ENCODE measurements at places on chromosomes 5 and 9. TPM values are rescaled to one million over a fixed set of nuclear protein-coding genes. Genes with fewer than 3 reads are reported as not detected.

The CCDC183 gene
- total RNA-seq = 5.0 TPM

DNA sequence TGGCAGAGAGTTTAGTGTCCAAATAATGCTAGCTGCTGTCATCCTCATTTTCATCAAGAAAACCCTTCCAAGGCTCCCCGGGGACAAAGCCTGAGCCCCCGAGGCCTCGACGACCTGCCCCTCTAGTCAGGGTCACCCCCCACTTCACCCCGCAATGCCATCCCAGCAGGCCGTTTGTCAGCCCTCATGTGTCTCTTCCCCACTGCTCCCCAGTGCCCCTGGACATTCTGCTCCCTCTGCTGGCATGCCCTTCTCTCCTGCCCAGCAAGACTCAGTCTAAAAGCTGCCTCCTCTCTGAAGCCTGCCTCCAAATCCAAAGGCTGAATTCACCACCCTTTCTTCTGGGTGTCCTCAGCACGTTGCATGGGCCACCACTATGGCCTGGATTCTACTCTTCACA is 59.3 kb downstream of the PAX5 start:
- no peak for DNase-seq

DNA sequence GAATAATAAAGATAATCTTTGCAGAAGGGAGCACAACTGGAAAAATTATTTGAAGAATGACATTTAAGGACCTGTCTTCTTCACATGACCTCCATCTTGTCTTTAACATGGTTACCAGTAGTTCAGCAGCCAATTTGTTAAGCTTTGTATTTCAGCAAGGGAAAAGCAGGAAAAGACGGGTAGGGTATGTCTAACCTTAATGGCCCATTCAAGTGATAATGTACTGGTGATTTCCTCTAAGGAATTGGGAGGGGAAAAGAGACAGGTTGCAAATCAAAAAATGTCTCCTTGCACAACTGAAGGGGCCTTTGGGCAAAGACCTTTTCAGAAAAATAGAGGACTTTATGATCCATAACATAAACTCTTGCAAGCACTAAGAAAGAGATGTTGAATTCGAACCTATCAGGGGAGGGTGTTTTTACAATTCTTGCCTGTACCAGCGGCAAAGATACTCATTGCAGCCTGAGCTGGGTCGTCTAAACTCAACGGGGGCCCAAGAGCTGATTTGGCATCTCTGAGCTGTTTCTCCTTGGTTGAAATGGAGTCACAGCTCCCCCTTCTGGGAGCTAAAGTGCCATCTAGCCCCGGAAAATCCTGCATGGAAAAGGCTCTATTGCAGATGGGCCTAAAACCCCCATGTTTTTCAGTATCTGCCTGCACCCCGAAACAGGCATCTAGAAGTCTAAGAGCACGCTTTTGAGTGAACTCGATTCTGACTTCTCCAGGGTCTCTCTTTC is 3.8 kb downstream of the BRINP1 start:
- no peak for DNase-seq

GRCh38 chr5:163458778-163459385 is 1.0 kb downstream of the NUDCD2 start:
- DNase-seq = no peak

The DNM1 gene
- 5.1 TPM for total RNA-seq

DNA sequence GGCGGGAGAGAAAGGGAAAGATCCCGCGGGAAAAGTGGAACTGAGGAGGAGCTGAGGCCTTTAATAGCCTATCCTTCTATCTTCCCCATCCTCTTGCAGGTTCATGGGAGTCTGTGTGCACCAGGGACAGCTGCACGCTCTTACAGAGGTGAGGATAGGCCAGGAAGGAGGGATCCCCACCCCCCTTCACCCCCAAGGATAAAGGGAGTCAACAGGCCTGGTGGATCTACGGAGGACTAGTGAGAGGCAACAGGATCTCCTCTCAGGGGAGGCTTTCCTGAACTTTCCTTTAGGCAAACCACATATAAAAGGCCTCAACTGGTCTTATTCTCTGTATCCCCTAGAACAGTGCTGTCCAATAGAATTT is 1.1 kb downstream of the TESK1 start:
- no peak for DNase-seq

GRCh38 chr5:149857499-149857898 is 87.1 kb downstream of the PDE6A start:
- peak; percentile 79 for DNase-seq

DNA sequence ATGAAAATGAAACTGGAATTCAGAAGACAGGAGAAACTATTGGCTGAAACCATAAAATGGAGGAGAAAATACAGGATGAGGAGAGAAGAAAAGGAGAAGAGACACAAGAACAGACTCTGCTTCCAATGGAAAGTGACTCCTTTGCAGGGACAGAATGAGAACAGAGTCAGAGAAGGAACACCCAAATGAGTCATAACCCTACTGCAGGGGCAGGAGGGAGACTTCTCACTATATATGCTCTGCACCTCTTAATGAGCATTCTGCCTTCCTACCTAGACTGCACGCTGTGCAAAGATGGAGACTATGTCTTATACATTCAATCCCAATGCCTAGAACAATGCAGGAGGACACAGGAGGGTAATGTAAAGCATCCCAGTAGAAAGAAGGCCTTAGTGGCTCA is 2.1 kb downstream of the SAXO1 start:
- no peak for DNase-seq

DNA sequence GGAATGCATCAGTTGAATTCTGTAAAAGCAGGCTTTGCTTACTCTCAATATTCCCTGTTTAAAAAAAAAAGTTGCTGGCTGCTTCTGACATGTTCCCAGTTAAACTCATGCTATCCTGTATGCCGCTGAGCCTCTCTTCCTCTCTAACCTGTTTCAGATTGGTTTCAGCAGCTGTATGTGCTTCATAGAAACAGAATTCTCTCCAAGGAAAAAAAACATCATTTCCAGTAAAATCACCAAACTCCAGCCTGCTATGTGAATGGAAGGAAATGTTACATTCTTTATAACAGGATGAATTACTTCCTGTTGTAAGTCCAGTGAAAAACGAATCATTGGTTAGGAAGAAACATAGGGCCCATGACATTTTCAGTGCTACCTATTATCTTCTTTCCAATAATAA is 25.7 kb upstream of the KCNV2 start:
- no peak for DNase-seq

DNA sequence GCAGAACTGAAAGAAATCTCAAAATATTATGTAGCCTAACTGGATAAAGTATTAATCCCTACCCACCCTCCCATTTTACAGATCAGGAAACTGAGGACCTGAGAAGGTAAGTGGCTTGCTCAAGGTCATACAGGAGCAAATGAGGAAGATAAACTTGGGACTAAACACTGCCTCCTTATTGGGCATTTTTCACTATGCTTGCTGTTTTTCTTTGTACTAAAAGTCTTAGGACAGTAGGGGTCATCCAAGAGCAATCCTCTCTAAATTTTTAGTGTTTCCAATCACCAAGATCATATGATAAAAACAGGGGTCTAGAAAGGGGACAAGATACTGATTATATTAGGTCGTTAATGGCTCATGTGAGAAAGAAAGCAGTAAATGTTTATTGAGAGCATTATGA is 80.8 kb downstream of the RORB start:
- DNase-seq = no peak

- DNase-seq = no peak
These were observed 13.9 kb downstream of the SGCD start for GRCh38 chr5:156340893-156341292.

The UNC13B gene
- total RNA-seq = 23.4 TPM

The SEMA5A gene
- 28.2 TPM for total RNA-seq

DNA sequence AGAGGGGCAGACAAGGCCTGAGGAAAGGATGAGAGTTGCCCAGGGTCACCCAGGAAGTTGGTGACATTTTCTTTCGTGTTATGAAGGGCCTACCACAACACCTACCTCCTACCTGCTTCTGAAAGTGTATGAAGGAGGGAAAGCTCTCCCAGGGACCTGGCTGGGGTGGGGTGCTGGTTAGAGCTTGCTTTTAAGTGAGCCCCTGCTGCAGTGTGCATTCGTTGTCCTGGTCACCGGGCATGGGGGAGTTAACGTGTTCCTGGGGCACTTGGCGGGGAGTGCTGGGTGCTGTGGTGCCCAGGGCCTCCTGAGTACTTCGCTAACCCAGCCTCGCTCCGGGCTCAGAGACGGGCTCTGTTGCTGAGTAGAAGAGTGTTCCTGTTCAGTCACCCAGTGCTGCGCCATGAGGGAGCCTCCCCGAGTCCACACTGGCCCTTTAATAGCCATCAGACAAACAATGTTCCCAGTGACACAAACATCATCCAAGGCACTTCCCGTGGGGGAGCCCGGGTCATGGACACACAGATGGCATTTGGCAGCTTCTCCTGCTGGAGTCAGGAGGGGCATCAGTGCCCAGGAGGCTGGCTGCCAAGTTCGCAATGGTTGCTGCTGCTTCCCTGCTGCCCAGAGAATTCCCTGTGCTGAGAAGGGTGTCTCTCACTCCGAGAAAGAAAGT is 85.7 kb downstream of the AMBP start:
- peak; percentile 69 for DNase-seq

The SLC1A3 gene
- 37.6 TPM for total RNA-seq

GRCh38 chr9:133935328-133936005 is 56.7 kb downstream of the VAV2 start:
- DNase-seq = peak; percentile 95

- DNase-seq = no peak
These were observed 43.9 kb downstream of the ANKRD31 start for GRCh38 chr5:75192804-75193203.

The TSSK1B gene
- total RNA-seq = not detected

DNA sequence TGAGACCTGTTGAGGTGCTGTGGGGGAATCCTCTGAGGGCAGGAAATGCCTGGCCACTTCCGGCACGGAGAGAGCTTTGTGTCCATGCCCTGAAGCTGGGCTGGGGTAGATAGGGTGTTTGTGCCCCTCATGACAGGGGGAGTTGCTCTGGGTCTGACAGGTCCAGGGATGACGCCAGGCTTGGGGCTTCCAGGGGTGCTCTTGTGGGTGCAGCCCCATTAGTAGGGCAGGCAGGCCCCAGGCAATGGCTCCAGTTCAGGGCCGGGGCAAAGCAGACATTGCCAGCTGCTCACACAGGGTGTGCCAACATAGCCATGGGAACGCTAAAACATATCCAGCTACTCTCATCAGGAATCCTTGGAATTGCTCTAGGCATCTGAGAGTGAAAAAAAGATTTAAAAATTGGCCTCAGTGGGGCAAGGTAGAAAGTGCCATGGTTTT is 21.1 kb downstream of the PITX1 start:
- DNase-seq = no peak

The SPATA31E1 gene
- not detected for total RNA-seq

DNA sequence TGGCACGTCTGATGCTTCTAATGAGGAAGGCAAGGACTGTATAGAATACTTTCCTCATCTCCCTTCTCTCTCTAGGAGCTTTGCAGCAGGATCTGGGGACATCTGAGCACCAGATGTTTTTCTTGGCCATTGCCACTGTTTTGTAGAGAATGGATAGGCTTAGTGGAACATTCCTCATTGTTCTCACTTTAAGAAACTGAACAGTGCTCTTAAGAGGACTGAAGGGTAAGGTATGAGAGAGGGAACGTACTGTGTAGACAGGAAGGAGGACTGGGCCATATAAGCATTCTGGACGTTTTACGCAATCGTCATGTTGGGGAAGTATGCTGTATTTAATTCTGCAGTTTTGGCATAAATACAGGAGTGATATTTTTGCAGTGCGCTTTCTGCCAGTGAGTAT is 70.6 kb downstream of the SMARCA2 start:
- DNase-seq = no peak

DNA sequence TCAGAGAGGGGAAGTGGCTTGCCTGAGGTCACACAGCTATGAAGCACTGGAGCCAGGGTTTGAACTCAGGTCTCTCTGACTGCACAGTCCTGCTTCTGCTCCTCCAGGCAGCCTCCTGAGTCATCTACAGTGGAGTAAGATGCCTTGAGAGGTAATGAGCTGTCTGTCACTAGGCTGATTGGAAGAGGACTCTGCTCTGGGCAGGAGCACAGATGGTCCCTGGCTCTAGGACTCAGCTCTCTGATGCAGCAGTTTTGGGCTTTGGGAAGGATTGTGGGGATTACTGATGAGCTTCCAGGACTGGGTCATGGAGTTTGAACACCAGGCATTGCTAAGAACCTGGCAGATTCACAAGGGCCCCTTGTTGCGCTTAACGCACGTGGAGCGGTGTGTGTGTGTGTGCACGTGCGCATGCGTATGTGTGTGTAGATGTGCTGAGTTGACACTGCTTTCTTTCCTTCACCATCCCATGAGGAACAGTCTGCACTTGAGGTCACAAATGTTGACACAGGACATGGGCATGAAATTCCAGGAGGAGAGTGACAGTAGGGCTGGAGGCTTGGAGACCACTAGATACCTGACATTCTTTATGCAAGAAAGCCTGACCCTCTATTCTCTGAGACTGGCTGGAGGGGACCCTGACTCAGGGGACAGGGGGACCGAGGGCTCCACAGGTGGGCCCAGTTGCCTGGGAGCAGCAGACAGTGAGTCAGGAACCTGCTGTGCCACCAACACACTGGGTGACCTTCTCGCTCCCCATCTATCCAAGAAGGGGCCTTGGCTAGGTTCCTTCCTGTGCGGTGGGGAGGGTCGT is 170.5 kb downstream of the RGS3 start:
- DNase-seq = no peak

GRCh38 chr9:38295764-38296163 is 96.7 kb upstream of the ALDH1B1 start:
- no peak for DNase-seq

The TMC1 gene
- not detected for total RNA-seq

GRCh38 chr5:84725946-84726570 is 341.4 kb upstream of the EDIL3 start:
- no peak for DNase-seq

GRCh38 chr5:6591671-6592288 is 41.1 kb downstream of the NSUN2 start:
- DNase-seq = no peak

The OTP gene
- not detected for total RNA-seq

The ECM2 gene
- 14.8 TPM for total RNA-seq

The CDHR2 gene
- 0.47 TPM for total RNA-seq

GRCh38 chr9:18996211-18996610 is 36.8 kb downstream of the SAXO1 start:
- no peak for DNase-seq

GRCh38 chr9:35960039-35960655 is 2.2 kb upstream of the OR2S2 start:
- no peak for DNase-seq

- no peak for DNase-seq
These were observed 234.8 kb upstream of the ISL1 start for GRCh38 chr5:51148437-51148836.

DNA sequence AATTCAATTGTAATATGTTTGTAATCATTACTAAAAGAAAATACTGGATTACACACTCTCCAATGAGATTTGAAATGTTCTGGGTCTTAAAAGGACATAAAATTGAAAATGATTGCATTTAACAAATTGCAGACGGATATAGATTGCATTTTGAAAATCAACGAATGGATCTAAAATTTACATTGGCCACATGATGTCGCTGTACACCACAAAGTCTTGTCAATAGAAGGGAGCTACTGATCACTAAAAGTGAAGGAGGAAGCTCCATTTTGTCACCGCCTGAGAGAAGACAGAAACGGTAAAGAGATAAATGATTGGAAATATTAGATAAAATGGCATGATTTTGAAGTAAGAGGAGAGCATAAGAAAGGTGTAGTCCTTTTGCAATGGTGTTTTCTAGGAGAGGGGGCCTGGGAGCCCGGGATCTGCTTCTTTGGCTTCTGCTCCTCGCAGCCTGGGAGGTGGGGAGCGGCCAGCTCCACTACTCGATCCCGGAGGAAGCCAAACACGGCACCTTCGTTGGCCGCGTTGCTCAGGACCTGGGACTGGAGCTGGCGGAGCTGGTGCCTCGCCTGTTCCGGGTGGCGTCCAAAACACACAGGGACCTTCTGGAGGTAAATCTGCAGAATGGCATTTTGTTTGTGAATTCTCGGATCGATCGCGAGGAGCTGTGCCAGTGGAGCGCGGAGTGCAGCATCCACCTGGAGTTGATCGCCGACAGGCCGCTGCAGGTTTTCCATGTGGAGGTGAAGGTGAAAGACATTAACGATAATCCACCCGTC is at the start of gene PCDHA1:
PCDHA1 (plus strand) TSS at position 236 of the 782 bp plus-strand sequence.
- no peak for DNase-seq
